ENCODE measurements at places on chromosomes 2 and 18.

DNA sequence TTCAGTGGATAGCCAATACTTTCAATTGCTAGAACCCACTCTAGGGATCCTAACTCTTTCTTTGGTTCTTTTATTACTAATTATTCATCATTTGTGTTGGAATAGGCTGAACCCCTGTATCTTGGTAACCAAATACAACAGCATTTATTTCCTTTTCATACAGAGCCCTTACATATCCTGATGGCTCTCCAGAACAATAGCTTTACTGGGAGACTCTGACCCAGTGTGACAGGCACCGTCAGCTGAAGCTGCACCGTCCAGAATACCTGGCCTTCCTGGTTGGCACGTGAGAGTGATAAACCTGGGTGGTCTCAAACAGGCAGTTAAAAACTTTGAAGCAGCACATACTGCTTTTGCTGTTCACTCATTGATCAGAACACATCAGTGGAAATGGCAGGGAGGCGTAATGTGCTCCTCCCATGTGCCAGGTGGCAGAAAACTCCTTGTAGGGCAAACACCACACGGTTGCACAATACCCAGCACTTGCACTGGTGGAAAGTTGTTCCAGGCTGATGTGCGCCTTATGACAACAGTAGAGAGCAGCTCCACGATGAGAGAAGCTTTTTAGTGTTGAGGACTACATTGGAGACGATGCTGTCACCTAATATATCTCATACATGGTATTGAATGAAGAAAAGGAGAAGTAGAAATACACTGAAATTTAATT, 456.2 kb downstream of the PARD3B start:
- DNase-seq, result no peak

DNA sequence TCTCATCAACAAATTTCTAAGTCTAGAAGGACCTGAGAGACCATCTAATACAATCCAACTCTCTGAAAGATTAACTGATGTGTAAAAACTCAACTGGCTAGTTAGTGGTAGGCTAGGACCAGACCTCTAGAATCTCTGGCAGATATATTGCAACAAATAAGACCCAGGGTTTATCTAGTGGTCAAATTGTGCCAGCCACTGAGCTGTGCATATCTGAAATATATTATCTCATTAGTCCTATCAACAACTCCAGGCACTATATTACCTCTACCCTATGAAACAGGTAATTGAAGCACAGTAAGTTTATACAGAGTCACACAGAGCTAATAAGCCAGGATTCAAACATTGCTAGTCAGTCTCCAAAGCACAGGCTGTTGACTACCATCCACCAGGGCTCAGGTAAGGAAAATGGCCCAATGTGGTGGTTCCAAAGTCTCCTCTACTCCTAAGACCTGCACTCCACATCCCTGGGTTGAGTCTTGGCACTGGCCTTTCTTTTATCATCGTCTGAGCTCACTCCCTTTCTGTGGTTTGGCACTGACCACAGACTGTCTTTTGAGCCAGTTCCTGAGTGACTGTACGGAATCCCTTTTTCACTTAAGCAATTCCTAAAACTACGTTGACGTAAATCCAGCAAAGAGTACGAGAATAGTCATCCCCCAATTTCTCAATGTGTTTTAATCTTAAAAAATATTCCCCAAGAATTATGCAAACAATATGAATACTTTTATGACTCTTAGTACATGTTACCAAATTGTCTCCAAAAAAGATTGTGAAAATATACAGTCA, 11.9 kb upstream of the PID1 start:
- no peak for DNase-seq

- no peak for DNase-seq
These were observed 13.8 kb downstream of the RRM2 start for GRCh38 chr2:10136101-10136934.

DNA sequence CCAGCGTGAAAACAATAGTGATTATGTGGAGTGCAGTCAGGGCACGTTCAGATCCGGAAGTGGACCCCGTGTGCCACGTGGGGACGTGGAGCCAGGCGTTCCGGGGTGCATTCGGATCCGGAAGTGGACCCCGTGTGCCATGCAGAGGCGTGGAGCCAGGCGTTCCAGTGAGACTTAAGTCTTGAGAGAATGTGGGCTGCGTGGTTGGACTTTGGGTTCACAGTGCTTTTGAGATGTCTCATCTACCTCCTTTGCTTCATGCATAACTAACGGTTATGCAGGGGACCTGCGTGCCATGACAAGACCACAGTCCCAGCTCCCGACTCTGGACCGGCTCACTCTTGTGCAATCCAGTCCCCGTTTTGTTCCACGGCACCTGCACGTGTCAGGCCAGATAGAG, 28.8 kb downstream of the CTDP1 start:
- peak; percentile 11 for DNase-seq

- DNase-seq, result no peak
These were observed 196.0 kb upstream of the SPHKAP start for GRCh38 chr2:228377533-228377932.

DNA sequence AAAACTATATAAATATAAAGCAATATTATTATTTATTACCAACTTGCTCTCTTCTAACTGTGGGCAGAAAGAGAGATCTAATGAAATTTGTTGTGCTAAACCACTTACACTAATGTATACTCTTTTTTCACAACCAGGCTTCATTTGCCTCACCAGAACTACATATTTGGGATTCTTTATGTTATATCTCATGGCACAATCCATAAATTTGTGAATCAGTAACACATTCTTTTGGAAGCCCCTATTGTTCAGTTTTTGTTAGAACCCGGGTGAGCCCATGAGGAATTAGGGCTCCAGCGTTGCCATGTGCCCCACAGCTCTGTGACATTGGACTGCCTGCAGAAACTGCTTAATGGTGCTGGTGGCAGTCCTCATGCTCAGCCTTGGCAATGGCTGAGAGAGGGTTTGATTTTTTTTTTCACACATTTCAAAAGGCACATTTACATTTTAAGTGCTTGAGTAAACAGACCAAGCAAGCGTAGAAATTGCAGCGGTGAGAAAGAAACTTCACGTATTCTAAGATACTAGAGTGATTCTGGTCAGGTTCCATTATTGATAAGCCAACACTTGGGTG, 15.3 kb downstream of the VIT start:
- DNase-seq, result no peak

GRCh38 chr2:109370399-109371035, 241.5 kb downstream of the SH3RF3 start:
- DNase-seq, result no peak

DNA sequence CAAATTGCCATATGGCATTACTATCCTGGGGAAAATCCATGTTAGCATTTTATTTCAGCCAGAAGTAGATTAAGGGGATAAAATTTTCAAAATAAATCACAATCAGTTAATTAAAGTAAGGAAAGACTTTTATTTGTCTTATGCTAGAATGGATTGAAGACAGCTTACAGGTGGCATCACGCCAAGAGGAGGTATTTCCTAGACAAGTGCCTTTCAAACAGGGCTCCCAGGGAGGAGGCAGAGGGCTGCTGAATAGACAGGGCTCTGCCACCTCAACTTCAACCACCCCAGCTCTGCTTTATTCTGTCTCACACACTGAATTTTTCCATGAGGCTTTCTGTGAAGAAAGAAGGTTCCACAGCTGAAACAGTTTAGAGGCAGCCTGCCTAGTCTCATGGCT, 12.2 kb downstream of the CCDC68 start:
- no peak for DNase-seq

DNA sequence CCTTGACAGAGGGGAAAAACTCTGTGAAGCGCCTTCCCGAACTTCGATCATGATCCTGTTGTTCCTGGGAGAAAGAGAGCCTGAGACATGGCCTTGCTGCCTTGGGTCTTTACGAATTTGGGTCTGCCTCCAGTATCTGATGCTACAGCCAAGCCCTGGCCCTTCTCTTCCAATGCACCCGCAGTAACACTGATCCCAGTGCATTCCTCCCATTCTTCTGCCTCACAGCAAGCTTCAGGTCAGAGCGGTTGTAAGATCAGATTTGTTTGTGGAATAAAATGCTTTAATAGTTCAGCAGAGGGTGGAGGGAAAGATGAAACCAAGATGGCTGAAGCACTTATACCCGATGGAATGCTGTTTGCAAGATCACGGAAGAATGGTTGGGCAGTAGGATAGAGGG, 196.7 kb upstream of the SIX2 start:
- DNase-seq, result no peak

DNA sequence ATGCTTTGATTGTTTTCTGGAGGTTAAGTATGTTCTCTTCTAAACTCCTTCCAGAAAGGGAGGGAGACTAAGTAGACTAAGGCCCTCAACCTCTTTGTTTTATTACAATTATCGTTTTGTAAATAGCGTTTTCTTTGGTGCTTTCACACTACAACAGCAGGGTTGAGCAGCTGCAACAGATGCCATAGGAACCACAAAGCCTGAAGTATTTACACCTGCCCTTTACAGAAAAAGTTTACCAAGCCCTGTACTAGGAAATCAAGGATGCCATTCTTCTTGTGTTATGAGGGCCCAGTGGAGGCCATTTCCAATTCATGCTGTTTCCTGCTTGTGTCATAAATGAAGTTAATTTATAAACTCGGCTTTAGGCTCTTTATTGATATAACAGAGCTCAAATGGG, 914.8 kb downstream of the DCDC2C start:
- no peak for DNase-seq

- DNase-seq, result no peak
These were observed 1155.6 kb downstream of the LRP1B start for GRCh38 chr2:140975237-140975636.

- DNase-seq, result no peak
These were observed 20.5 kb downstream of the GYPC start for GRCh38 chr2:126676221-126677175.

GRCh38 chr2:38129987-38130386, 54.0 kb upstream of the CYP1B1 start:
- DNase-seq, result no peak

DNA sequence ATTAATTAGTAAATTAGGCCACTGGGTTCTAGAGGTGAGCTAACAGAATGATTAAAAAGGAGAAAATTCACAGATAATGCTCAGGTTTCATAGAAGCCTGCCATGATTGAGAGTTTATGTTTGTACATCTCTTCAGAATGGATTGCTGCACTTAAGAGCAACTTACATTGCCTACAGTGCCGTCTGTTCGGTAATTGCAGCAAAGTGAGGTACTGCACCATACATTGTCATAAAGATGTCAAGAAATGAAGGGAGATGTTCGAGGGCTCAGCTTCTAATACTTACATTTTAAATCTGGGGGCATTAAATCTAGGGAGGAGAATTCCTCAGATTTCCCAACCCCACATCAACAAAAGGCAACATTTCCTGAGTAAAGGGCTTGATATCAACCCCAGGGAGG, 976.2 kb upstream of the FANCL start:
- no peak for DNase-seq
